COR-L47 (cell line): ENCODE measurements at places on chromosomes 2 and 18.

GRCh38 chr18:24397131-24397693 is 412 bp downstream of the OSBPL1A start:
- peak; percentile 85 for DNase-seq

DNA sequence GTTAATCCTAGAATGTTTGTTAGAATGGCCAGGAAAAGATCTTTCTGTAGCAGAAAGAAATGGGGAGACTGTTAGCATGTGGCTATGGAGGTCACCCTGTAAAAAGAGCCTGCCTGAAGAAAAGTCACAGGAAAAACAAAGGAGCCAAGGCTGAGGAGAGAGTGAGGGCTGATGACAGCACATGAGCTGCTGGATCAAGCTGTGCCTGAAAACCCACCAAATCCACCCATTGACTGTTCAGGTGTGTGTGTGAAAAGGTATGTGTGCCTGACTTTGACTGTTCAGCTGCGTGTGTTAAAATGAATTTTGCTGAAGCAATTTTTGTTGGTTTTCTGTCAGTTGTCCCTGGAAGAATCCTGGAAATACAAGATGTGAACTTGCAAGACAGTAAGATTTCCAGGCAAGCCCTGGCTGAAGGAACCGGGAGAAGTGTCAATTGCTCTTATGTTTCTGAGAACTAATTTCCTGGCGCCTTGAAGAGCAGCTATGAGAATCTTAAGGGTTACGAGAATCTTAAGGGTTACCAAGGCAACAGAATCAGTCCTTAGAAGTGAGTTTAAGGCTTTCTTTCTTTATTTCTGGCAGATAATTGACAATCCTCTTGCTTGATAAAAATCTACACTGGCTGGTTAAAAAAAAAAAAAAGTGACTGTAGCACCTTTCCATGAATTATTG is 73.0 kb upstream of the LGALSL start:
- no peak for DNase-seq

DNA sequence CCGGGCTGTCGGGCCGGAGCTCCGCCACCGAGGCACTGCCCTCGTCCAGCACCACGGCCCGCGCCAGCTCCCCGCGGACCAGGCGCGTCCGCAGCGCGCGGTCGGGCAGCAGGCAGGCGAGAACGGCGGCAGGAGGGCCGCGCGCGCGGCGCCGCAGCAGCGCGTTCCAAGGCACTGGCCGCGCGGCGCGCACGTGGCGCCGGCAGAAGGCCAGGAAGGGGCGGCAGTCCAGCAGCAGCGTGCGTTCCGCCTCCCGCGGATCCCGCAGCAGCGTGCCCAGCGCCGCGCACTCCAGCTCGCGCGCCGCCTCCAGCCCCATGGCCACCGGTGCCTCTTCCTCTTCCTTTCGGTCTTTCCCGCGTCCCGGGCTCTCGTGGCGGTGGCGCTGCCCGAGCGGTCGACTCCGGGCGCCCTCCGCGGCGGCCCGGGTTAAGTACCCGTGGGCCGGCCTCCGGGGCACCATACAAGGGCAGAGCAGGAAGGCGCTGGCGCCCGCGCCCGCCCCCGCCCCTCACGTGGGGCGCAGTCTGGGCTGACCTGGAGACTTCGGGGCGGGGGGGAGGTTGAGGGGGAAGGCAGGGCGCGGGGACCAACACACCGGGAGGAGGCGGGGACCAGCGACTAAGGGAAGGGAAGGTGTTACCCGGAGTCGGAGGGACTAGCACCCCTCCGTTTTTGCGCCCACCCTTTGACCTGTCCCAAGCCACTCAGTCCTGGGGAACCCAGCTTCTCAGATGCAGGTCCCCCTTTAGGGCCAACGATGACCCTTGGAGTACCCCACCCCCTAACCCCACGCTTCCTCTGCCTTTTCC is at the start of gene DUSP2:
Gene DUSP2, minus strand, starts transcription at position 405 of the 812 bp plus-strand sequence. Its CDS starts 86 bp downstream, at position 319.
- no peak for DNase-seq

DNA sequence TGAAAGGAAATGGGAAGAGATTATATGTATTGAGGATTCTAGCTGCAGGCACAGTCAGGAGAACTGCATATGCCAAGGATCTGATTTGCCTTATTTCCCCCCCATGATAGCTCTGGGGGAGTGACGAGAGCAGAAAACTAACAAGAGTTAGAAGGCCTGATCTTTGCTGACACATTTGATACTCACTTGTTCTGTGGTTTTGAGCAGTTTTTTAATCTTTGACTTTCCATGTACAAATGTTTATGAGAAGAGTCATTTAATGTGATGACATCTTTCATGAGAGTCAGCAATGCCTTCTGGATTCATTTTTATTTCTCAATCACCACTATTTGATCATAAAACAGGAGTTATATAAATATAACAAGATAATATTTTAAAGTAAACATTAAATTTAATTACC is 12.7 kb upstream of the SERPINB7 start:
- DNase-seq: no peak

- no peak for DNase-seq
Measured at GRCh38 chr2:183035954-183036669, 2.1 kb downstream of the NCKAP1 start.

GRCh38 chr18:7470101-7470500 is 97.0 kb upstream of the PTPRM start:
- no peak for DNase-seq

DNA sequence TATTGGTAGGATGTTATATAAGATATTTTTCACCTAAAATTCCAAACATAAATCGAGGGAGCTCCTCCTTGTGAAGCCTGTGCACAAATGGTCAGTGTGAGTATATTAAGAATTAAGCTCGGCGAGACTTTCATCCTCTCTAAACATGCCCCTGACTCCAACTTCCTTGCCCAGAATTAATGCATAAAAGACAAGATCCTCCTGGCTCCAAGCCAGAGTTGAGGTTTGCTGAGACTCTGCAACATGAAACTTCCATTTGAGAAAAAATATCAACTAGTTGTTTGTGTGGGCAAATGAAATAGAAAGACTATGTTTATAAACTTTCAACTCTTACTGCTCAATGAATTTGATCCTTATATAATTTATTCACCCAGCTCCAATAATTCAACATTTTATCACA is 68.1 kb downstream of the CCDC178 start:
- DNase-seq: no peak

- no peak for DNase-seq
Measured at GRCh38 chr2:238727585-238728329, 120.1 kb upstream of the TWIST2 start.

GRCh38 chr2:42999391-42999841 is 207.0 kb upstream of the HAAO start:
- DNase-seq: no peak

DNA sequence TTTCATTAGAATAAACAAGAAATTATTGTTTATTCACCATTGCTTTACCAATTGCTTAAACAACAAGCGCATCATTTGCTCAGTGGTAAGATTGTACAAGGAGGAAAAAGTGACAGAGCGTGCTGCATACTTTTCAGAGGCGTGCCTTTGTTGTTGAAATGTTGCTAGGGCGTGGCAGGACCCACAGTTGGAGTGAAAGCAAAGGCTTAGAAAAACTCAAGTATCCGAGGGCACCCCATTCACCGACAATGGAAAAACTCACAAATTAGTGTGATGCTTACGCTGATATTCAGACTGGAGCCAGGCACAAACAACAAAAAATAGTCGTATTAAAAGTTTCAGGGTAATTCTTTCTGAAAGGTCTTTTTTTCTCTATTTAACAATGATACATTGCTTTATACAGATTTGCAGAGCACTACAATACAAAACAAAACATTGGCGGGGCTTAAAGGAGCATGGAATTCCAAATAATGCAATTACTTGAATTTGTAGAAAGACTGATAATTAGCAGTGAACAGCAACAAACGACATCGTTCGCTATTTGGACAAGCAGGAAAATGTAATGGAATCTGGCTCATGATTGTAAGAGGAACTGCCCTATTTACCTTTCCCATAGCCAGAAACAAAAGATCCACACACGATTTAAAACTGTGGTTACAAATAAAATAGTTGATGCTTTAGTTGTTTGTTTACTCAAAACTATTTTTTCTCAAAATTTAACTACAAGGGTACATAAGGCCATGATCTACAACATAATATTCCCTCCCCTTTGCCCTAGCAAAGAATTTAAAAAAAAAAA is 37.8 kb upstream of the RTTN start:
- no peak for DNase-seq

DNA sequence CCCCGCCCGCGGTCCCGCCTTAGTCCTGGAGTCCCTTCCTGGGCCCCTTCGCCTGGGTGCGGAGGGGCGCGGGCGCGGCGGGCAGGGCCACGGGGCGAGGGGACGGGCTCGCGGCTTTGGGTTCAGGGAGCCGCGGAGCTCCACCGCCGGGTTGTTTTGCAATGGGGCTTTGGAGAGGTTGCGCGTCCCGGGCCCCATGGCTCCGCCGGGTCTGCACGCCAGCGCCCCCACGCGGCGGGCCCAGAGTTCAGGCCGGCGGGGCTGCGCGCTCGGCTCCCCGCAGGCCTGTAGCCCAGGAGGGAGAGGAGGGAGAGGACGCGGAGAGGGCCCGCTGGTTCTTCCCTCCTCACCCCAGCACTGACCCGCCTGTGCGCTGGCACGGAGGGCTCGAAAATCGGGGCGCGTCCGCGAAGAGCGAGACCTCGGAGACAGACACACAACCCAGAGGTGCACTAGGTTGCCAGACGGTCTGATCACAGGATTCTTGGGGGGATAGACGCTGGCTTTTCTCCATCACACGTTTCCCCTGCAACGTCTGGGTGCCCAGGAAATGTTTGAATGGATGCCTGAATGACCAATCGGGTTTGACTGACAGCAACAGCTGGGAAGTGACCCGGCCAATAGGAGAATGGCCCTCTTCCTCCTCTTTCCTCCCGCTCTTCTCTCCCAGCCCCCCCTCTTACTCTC is 4.9 kb upstream of the SIX2 start:
- DNase-seq: no peak
